ENCODE measurements at places on chromosomes 12 and 14.

DNA sequence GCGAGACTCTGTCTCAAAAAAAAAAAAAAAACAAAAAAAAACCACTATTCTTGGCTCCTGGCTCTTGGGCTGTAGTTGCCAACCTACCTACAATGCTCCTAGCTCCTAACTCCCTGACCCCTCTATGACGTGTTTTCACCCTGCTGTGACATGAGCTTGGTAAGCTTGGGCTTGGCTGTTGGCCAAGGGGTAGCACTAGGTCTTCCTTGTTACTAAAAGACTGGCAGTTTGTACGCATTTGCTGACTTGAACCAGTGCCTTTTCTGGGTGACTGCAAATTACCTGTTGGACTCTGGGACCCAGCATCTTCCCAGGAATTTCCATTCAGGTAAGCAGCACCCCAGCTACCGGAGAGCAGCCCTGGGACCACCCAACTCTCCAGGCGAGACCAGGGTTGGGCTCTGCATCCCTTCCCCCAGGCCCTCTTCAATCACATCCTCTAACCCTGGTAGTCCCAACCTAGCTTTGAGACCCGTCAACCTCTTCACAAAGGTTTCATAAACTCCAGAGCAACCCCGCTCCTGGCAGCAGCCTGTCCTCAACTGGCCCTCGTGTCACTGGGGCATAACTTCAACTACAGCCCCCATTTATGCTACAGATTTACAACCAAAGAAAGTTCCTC lies 8.3 kb downstream of the CDK2AP1 start:
- no peak for DNase-seq

- peak; percentile 27 for DNase-seq
These were observed 91.9 kb downstream of the BICD1 start for GRCh38 chr12:32198555-32198954.

DNA sequence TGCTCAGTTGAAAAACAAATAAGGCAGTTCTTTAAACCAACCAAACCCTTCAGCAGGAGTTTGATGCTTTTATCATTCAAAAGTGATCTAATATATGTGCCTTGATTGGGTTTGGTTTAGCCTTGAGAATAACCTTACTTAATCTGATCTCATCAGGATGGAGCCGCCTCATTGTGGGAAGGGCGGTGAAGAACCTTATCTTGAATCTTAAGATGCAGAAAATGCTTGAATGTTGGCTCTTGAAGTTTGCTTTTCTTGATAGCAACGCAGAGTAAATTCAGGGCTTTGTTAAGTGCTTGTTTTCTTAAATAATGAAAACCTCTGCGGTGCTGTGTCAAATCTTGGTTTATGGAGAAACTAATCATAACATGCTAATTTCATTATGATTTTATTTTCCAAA lies 138.2 kb downstream of the MON2 start:
- peak; percentile 51 for DNase-seq

GRCh38 chr14:106507354-106507753 lies 981.0 kb downstream of the TMEM121 start:
- no peak for DNase-seq

DNA sequence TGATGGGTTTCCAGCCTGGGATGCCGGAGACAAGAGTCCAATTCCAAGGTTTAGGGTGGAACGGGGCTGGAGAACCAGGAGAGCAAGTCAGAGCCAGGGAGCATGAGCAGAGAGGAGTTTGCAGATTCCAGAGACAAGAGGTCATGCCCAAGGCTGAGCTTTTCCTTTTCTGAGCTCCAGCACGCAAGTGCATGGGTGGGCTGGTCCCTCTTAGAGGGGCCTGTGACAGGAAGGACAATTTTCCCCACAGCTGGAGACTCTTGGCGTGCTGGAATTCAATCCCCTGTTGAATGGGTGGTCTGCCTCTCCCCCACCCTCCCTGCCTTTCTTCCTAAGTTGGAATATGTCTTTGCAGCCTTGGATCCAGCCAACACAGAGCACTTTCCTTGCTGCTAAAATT lies 431.9 kb downstream of the BCL11B start:
- no peak for DNase-seq

- peak; percentile 42 for DNase-seq
These were observed 68.8 kb downstream of the TMX1 start for GRCh38 chr14:51308866-51309265.

GRCh38 chr14:54481695-54482094 lies 7.1 kb downstream of the GMFB start:
- no peak for DNase-seq

DNA sequence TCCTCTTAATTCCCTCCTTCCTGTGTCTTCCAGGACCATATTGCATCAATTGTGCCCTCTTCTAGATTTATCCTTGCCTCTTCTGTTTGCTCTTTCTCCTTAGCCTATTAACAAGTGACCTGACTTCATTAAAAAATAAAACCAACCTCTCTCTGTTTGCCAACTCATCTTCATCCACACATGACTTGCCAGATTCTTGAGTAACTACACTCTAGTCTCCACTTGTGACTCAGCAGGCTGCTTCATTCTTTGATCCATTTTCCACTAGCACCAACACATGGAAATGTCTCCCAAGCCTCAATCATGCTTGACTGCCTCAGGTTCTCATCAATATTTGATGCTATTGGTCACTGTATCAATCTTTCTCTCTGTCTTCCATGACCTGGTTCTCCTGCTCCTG lies 492.4 kb upstream of the TMPO start:
- no peak for DNase-seq

DNA sequence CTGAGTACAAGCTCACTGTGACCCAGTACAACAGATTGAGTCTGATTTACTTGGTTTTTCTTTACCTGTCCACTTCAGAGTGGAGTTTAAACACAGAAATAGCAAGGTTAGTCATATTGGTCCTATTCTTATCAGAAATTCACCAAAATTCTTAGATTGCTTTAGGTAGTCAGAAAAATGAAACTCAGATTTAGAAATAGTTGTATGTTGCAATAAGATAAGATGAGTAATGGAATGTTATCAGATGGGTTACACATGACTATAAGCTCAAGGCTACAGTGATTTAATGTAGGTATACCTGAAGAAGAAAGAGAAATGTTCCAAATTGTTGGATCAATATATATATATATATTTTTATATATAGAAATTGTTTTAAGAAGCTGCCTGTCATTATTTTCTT lies 524.1 kb downstream of the LRFN5 start:
- DNase-seq, result no peak

DNA sequence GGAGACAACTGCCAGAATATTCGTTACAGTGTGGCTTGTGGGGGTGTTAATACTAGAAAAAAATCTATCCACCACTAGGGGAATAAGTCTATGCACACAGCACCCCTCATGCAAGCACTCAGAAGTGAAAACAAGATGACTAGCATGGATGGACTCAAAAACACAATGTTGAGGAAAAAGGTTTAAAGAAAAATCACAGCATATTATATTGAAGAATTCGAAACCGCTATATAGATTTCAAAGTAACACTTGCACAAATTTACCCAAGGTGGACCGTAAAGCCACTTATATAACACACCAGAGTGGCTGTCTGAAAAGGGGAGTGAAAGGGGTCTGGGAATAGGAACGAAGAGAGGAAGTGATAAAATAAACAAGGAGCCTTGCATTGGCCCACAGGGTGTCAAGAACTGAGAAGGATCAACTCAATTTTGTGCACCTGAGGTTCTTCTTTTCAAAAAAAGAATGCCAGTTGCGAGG lies 544 bp downstream of the ABCD4 start:
- peak; percentile 52 for DNase-seq

- DNase-seq, result no peak
These were observed 50.2 kb downstream of the FOXN4 start for GRCh38 chr12:109258607-109259544.

DNA sequence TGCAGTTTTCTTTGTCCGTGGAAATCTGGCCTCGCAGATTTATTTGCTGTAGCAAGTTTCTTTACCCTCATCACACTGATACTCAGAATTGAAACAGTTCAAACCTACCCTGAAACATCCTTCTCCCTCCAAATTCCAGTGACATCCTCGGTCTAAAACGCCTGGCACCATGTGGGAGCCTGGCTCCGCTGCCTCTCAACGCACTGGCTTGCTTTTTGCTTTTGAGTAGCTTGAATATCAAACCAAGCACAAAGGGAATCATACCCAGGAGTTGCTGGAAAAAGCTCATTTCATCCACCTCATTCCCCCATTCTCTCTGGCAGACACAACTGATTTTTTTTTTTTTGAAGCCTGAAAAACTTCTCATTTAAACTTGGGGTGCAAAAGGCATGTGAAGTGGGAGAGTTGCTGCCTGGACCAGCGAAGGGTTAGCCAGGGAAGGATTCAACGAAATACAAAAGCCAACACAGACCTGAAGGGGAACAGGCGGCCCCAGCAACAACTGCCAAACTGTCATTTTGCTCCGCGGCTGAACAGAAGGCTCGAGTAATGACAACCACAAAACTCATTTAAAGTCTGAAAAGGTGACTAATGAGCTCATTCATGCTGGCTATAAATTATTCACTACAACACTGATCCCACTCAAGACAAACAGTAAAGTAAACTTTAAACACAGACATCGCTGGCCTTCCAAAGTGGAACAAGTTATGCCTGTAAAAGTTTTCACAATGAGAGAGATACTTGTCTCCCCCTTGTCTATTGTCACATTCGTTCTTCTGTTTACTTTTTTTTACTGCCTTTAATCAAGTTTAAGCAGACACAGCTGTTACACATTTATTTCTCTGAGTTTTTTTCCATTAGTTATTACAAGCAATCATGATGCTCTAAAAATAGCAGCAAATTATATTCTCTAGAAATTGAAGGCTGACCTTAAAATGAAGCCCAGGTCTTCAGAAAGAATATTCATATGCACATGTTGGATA lies 12.5 kb upstream of the FOXN3 start:
- peak; percentile 63 for DNase-seq

GRCh38 chr14:36738269-36738668 lies 76.6 kb downstream of the PAX9 start:
- no peak for DNase-seq

GRCh38 chr12:67431411-67432020 lies 162.4 kb downstream of the CAND1 start:
- DNase-seq, result no peak

DNA sequence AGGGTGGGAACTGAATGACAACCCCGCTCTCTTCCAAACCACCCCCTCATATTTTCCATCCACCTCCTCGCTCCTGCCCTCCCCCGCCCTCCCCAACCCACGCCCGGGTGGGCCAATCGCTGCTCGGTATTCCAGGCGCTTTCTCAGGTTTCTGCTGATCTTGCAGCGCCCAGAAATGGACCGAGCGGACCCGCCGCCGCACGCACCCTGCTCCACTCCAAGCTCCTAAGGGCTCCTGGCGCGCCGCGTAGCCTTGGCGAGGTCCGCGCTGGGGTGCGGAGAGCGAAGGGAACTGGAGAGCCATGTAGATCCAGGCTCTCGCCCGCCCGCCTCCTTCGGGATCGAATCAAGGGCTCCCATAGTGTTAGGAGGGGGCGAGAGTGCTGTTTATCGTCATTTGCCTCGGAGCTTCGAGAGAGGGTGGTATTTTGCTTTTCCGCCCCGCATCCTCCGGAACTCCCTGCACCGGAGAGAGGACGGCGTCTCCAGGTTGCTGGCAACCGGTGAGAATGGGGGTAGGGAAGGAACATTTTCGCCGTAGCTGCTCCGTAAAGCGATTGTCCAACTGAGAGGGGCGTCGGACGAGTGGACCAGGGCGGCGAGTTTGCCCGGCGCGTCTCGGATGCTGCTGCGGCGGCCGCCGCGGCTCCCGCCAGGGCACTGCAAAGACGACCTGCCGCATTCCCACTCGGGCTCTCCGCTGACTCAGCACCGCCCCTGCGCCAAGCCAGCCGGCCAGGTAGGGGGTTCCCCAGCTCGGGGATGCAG lies at the start of gene KCNA1:
Gene KCNA1, plus strand, starts transcription at position 172 of the 768 bp plus-strand sequence. CDS start 1,474 bp downstream, outside the sequence.
- DNase-seq, result peak; percentile 26

GRCh38 chr12:75154388-75154787 lies 55.3 kb downstream of the KCNC2 start:
- no peak for DNase-seq

DNA sequence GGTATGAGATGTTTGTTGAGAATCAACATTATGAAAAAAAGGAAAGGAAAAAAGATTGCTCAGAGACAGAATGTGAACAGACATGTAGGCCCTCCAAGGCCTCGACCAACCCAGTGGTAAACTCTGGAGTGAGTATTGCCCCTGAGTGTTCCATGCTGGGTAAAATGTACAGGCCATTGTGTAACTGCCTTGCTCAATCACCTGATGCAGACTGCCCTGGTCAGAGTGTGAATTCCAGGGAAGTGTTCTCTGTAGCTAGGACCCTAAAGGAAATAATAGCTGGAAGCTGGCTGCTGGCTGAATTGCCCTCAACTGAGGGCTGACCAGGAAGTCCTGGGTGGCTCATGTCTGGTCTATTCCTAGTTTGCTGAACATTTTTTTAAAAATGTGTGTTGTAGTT lies 1081.4 kb upstream of the LRFN5 start:
- DNase-seq, result no peak

- no peak for DNase-seq
These were observed 93.4 kb downstream of the ADGRD1 start for GRCh38 chr12:131046813-131047788.

- peak; percentile 37 for DNase-seq
These were observed 368.2 kb downstream of the BTG1 start for GRCh38 chr12:91777268-91777992.

DNA sequence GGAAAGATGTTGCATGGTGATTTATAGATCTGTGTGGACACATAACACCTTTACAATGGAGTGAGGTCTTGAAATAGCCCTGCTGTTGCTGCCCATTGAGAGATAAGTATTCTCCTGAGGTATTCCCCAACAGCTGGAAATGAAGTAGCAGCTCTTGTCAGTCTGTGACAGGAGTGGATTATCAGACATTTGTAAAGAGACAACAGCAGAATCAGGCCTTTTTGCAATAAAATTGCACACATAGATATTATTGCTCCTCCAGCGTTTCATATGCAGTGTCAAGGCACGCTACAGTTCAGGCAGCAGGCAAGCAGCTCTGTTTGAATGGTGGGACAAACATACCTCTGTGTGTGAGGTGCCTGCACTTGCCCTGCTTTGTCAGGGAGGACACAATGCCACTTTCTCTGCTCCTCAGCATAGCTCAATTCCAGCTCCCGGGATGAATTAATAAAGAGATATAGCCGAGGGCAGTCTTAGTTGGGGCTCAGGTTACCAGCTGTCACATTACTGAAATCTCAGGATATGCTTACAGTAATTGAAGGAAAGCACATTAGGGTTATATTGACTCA lies 49.4 kb downstream of the BICD1 start:
- DNase-seq, result no peak

DNA sequence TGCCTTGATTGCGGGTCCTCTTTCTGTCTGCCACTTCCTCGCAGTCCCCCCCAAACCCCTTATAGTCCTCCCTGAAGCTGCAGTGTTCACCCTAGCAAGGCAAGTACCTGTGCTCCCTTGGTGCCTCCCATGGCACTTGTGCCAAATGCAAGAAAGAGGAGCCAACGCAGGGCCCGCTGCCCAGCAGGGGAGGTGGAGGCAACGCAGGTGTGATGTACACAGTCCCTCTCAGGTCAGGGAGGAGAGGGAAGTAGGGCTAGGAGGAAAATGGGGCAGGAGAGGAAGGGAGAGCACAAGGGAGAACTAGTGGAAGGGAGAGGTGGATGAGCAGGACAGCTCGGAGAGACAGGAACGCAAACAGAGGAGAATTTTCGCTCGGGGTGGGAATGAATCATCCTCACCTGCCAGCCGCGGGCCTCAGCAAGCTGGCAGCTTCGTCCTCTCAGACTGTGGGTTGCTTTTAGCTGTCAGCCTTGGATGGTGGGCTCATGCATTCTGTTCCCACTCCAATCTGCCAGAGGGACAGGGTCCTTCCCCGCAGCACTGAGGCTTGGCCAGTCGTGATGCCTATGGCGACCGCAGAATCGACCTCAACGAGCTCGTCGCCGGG lies 357.0 kb downstream of the CACNA1C start:
- no peak for DNase-seq

- peak; percentile 87 for DNase-seq
These were observed 74.3 kb downstream of the RFLNA start for GRCh38 chr12:124369055-124369826.

GRCh38 chr12:25852792-25853191 lies 105.7 kb upstream of the RASSF8 start:
- peak; percentile 44 for DNase-seq

Measured in astrocyte (in vitro differentiated cells and primary cell).